ENCODE measurements at places on chromosomes 7 and 10.

- DNase-seq: no peak
Measured at GRCh38 chr10:13717936-13718772, 131.4 kb downstream of the PRPF18 start.

- DNase-seq: no peak
Measured at GRCh38 chr10:12966067-12966466, 35.4 kb downstream of the CCDC3 start.

DNA sequence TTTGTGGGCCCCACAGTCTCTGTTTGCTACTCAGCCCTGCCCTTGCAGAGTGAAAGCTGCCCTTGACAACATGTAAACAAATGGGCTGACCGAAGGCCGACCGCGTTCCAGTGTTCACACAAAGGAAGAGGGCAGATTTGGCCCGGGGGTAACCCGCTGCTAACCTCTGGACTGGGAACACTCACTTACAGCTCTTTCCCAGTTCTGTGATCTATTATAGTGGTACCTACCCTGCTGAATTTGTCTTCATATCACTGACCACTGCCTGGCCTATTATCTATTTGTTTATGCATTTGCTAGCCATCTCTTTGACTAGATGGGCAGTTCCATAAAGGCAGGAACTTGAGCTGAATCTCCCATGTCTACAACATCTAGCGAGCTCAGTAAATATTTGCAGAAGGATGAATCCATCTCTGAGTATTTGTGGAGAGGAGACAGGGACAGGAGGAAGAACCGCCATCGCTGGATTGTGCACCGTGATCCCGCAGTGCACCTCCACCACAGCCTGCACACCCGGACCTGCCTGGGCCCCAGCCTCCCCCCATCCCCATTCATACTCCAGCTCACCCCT lies 15.2 kb downstream of the SLC29A3 start:
- no peak for DNase-seq

DNA sequence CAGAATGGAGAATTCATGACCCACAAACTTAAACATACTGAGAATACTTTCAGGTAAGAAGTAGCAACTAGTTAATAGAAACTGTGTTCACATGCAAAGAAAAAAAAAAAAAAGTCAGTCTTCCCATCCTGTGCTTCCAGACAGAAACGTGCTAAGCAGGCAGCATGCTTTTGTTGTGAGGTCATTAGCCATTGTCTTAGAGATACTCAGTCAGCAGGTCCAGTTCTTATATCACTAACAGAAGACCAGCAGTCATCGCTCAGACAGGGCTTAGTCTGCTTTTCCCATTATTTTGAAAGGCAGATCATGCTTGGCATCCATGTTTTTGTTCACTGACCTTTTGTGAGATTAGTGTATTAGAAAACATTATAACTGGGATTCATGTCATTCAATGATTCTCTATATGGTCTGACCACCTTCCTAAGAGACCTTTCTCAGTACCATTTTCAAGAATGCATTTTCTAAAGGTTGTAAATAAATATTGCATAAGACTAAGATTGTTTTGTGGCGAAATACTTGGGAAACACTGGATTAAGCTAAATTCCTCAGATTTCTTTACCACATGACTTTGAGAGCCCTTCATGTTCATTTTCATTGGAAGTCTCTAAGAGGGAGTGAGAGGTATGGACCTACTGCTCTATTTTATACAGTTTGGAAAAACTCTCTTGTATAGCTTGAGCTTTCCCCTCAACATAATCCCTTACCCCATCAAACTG lies 45.0 kb upstream of the AGBL3 start:
- DNase-seq: no peak

GRCh38 chr7:9082203-9082602 lies 648.8 kb downstream of the NXPH1 start:
- no peak for DNase-seq

- no peak for DNase-seq
Measured at GRCh38 chr7:120927454-120928103, 23.0 kb upstream of the ING3 start.

GRCh38 chr10:63711867-63712716 lies 190.9 kb downstream of the REEP3 start:
- DNase-seq: no peak

DNA sequence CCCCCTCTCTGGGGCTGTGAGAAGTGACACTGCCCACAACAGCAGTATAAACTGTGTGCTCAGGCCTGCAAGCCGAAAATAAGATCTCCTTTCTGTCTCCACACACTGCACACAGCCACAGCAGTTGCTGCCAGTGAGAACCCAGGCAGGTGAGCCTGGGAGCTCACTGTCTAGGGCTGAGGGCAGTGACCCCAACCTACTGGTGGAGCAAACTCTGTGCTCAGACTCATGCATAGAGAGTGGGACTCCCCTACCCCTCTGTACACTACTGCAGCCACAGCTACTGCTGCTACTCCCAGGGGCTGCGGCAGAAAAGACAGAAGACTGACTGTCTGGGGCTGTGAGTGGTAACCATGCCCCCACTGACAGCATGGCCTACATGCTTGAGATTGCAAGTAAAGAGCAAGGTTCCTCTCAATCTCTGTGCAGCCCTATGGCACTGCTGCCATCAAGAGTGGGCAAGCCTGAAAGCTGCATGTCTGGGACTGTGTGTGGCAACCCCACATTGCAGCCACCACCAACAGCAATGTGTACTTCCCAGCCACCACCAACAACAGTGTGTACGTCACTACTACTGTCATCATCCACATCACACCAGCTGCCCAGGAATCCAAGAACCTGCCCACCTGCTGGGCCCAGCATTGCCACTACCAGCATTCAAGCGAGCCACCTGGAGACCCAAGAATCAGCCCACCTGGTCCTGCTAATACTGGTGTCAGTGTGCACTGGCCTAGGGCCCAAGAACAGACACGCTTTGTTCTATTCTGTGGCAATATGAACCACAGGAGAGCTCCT lies 226.1 kb downstream of the XPNPEP1 start:
- no peak for DNase-seq

DNA sequence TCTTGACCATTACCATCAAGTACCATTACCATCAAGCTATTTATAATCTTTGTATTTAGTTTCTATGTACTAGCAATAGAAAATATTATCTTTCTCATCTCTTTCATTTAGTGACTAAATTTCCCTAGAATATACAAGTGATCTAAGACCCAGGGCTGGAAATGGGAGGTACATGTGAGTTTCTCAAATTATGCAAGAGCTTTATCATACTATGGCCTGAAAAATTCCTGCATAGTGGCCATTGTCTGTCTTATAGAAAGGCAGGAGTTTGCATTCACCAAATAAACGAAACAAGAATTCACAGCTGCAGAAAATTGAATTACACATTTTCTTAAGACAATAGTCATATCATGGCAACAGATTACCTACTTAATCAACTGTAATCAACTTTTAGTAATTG lies 50.7 kb upstream of the HDAC9 start:
- no peak for DNase-seq

GRCh38 chr7:90877201-90877600 lies 281.1 kb downstream of the CDK14 start:
- no peak for DNase-seq

DNA sequence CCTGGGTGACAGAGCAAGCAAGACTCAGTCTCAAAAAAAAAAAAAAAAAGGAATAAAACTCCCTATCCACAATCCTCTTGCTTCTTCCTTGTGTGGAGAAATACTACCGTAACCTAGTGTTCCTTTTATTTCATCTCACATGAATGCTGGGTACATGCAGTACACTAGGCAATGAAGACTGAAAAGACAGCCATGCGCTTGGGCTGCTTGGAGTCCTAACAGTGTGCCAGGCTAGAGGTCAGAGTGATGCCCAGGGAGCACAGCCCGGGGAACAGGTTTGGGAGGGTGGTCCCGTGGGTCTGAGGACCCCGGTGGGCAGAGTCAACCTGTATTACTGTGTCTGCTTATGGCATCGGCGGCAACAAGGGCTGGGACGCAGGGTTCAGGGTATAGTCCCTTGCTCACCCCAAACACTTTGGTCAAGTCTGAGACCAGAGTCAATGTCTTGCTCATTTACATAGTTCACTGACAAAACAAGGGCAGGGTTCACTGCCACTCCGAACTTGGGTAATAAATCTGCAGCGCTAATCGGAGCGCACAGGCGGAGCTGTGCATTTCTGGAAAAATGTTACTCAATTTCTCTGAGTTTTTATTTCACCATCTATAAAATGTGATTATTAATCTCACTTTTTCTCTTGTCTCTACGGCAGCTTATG lies 118.0 kb downstream of the CLEC2L start:
- no peak for DNase-seq

DNA sequence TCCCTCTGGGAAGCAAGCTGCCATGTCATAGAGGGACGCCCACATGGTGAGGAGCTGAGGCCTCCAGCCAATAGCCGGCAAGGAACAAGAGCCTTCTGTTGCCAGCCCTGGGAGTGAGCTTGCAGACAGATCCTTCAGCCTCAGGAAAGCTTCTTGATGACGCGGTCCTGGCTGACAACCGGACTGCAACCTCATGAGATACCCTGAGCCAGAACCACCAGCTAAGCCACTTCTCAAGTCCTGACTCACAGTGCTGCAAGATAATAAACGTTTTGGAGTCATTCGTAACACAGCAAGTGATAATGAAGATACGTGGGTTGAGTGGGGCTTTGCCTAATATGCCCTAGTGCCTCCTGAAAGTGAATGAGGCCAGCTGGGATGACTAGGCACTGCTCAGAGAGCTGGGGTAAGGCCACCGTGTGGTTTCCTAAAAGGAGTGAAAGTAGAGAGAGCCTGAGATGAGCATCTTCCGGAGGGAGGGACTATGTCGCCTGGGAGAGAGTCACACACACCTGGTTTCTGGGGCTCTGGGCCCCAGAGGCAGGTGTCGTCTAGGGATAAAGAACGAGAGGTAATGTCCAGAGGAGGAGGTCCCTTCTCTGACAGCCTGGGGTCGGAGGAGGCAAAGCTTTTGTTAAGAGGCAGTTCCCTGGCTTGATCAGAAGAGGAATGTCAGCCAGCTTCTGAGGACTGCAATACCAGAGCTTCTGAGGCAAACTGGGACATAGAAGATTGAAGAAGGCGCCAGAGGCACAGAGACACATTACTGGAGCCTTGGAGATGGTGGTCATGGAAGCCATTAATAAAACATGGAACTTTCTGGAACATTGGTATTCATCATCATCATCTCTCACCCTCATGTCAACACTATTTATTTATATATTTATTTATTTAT lies 53.6 kb downstream of the PYROXD2 start:
- no peak for DNase-seq

DNA sequence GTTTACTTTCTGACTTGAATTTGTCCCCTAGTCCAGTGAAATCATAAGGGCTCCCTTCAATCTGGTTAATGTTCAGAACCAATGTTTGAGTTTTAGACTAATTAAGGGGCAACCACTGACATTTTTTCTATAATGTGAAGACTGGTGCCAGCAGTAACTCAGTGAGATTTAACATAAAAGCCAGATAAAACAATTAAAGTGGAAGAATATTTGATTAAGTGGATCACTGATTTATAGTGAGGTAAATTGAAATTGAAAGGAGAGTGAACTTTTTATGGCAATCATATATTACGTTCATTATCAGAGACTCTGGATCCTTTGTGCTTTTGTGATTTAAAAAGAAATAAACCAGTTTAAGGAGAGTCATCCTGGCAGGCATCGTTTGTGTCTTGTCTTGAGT lies 246.8 kb downstream of the GATA3 start:
- no peak for DNase-seq

DNA sequence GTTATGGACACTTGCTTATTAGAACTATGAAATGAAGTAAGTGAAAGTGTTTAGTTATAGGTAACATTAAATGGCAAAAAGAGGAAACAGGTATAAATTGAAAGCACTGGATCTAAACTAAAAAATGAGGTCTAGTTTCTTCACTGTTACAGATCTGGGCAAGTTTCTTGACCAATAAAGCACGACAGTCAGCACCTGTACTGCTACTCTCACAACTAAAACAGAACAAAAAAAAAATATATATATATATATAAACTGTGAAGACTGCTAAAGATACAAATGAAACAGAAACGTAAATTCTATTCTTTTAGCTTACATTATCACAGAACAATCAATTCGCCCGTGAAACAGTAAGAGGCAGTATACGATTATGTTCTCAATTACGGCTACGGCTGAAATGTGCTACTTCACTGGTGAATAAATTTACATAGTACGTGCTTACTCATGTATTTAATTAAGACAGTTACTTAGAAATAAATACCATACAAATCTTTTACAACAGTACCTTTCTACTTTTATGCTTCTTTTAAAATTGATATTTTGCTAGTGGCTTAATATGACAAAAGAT lies 4.2 kb downstream of the AHR start:
- no peak for DNase-seq

DNA sequence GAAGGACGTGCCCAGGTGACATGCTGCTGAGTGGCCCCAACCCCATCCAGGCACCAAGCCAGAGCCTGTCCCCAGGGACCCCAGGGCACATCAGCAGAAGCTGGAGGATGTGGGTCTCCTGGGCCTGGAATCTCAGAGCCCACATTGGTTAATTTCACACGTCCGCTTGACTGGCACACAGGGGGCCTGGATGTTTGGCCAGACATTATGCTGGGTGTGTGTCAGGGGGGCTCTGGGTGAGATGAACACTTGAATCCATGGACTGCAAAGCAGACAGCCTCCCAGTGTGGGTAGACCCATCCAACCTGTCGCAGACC lies 79.1 kb upstream of the RET start:
- no peak for DNase-seq

DNA sequence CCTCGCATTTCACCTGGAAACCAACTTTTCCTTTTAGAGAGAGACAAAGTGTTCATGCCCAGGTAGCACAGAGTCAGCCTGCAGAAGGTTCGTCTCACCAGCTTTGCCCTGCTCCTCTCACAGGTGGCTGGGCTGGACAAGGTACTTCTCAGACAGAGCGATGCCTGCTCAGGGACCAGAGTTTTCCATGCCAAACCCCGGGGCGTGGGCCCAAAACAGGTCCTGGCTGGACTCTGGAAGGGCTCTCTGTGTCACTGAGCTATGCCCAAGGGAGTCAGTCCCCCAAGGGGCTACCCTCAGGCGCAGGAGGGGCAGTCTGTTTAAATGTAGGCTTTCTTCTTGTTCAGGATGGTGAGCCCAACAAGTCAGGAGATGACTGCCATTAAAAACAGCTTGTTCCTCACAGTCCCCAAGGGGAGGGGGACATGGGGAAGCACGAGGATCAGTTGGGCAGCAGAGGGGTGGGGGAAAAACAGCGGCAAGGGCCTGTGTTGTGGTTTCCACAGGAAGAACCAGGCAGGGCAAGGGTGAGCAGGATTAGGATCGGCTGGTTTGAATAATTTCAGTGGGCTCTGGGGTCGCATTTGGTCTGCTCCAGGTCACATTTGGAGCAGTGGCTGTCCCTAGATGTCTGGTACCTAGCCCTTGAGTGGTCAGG lies 55.5 kb upstream of the FIGNL1 start:
- DNase-seq: no peak

GRCh38 chr7:131608116-131608500 lies 51.7 kb upstream of the PODXL start:
- DNase-seq: no peak

GRCh38 chr7:50865450-50865849 lies 82.8 kb upstream of the GRB10 start:
- no peak for DNase-seq

DNA sequence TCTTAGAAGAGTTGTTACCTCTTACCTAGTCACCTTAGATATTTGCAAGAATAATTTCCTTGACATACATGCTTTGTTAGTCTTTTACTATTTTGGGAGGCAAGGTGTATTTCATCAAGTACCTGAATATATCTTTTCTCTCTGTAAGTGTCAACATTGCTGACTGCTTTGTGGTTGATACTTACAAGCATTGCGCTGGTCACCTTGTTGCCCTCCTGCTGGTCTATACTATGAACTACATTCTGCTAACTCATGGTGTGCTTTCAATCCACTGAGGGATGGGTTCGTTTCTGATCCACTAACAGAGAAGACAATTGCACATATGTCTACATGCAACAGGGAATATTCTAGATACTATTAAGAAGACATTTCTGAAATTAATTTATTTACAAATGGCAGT lies 837.8 kb upstream of the COBL start:
- no peak for DNase-seq

Measured in effector memory CD8-positive, alpha-beta T cell (primary cell).